ENCODE measurements at places on chromosomes 2 and 18.

DNA sequence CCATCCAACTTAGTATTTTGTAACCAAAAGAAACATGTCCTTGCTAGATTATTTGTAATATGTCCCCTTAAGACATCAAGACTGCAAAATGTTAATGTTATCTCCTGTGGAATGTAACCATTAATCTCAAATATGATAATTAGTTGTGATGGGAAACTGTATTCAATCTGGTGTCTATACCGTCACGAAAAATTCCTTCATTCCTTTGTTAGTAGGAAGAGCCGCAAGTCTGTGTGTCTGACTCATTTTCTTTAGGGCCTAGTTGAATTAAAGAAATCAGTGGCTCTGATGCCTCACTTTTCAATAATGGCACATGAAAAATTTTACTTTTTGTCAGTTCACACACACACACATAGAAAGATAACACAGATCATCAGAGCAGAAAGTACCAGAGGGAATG, 127.1 kb upstream of the CHAC2 start:
- no peak for DNase-seq

GRCh38 chr18:42784632-42785031, 330.9 kb downstream of the RIT2 start:
- DNase-seq = peak; percentile 34

DNA sequence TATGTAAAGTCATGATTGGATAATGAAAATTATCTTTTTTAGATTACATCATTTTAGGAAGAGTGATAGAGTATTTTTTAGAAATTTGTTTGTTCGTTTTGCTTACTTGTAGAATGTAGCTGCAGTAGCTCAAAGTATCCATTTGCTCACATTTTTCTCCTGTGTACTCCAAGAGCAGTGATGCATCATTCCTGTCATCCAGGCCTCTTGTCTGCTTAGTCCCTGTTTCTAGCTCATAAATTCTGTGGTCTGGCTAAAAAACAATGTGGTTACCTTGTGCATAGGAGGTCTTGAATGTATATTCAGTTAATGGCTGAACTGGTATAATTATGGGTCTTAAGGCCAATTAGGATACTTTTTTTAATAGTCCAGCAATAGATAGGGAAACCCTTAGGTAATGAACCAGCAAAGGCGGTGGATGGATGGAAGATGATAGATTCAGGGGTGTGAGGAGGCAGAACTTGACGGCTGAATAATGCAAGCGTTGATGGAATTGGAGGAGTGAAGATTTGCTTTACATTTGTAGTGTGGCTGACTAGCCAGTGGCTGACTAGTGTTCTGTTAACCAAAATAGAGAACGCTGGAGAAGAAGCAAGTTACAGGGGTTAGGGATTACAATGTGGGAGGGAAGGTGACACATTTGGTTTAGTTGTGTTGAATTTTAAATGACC, 145.0 kb downstream of the ZNF407 start:
- DNase-seq = peak; percentile 44

DNA sequence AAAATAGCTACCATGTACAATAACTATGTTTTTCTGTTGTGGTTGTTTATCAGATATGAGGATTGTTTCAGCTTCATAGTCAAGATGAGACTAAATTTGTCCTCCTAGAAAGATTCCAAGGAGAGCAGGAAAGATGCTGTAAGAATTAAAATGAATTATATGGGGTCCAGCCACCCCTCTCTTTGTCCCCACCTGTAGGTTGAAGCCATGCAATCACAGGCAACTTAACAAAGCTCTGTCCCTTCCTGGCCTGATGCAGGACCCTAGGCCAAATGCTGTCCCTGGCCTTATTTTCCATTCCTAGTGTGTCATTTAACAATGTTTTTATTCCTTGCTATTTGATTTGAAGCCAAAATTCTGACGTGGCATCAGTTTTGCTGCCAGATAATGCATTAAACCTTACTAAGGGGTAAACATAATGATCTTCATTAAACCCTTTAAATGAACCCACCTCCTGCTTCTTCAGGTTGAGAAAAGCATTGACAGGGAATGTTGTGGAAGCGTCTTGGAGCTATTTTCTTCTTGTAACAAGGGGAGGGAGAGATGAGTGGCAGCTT, 240.9 kb upstream of the ZNF521 start:
- DNase-seq = no peak

GRCh38 chr2:231455222-231455621, 9.1 kb downstream of the NCL start:
- no peak for DNase-seq

Measured in kidney epithelial cell (primary cell).